Hair follicle dermal papilla cell (primary cell): ENCODE measurements at places on chromosomes 2 and 18. TPM values are rescaled to one million over a fixed set of nuclear protein-coding genes. Genes with fewer than 3 reads are reported as not detected.

CMPK2 gene
- total RNA-seq, result 3.0 and 6.0 TPM in 2 replicates

ARHGAP25 gene
- total RNA-seq, result 0.49 and 1.3 TPM in 2 replicates

ST8SIA5 gene
- 0.16 and 0.24 TPM in 2 replicates for total RNA-seq

RESP18 gene
- total RNA-seq, result not detected in 2 replicates

COL6A3 gene
- 4,331 and 7,373 TPM in 2 replicates for total RNA-seq

SIGLEC15 gene
- 1.5 and 1.9 TPM in 2 replicates for total RNA-seq

HOXD10 gene
- not detected in 2 replicates for total RNA-seq

POTEI gene
- not detected in 2 replicates for total RNA-seq

PDE11A gene
- under 0.01 and 0.36 TPM in 2 replicates for total RNA-seq

COL5A2 gene
- 764 and 1,022 TPM in 2 replicates for total RNA-seq

LINC00305 gene
- not detected in 2 replicates for total RNA-seq

IL36A gene
- not detected in 2 replicates for total RNA-seq

SERPINB11 gene
- total RNA-seq, result not detected in 2 replicates

TMEM169 gene
- total RNA-seq, result 0.97 and 1.8 TPM in 2 replicates

TCF23 gene
- total RNA-seq, result not detected in 2 replicates

SERPINB3 gene
- total RNA-seq, result not detected in 2 replicates

ONECUT2 gene
- under 0.01 TPM in 1 of 2 replicates, not detected in the other for total RNA-seq

CCDC68 gene
- total RNA-seq, result 3.6 and 3.9 TPM in 2 replicates

IKZF2 gene
- 11.2 and 12.2 TPM in 2 replicates for total RNA-seq

RAPGEF4 gene
- 0.61 and 2.8 TPM in 2 replicates for total RNA-seq

ASXL2 gene
- 15.4 and 16.6 TPM in 2 replicates for total RNA-seq

SPC25 gene
- 0.49 and 2.3 TPM in 2 replicates for total RNA-seq

PRKAG3 gene
- 0.16 TPM in 1 of 2 replicates, not detected in the other for total RNA-seq

PROC gene
- total RNA-seq, result not detected in 2 replicates
